T-helper 17 cell (primary cell): ENCODE measurements at places on chromosomes 4 and X.

DNA sequence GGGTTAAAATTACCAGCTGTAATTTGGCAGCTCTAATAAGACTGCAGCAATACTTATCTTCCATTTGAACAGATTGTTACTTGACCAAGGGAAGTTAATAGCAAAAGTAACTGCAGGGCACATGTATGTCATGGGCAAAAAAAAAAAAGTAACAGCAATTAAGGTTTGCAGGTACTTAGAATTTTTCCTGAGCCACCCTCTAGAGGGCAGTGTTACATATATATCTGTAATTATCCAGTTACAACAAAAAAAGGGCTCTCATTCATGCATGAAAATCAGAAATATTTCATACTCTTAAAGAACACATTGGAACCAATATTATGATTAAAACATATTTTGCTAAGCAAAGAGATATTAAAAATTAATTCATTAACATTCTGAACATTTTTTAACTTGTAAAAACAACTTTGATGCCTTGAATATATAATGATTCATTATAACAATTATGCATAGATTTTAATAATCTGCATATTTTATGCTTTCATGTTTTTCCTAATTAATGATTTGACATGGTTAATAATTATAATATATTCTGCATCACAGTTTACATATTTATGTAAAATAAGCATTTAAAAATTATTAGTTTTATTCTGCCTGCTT is 25.1 kb downstream of the XIAP start:
- H3K27me3 ChIP-seq: no peaks in the 10 kb centered on the region
- H3K36me3 ChIP-seq: no peaks in the 10 kb centered on the region
- no peak for DNase-seq
- no peak overlapping the region for H3K27ac ChIP-seq
- no peak overlapping the region for H3K4me3 ChIP-seq

- H3K27ac ChIP-seq: no peak overlapping the region
- DNase-seq: no peak
- peaks cover 2% of the 10 kb centered on the region for H3K4me1 ChIP-seq
- no peaks in the 10 kb centered on the region for H3K27me3 ChIP-seq
Observed at GRCh38 chrX:56069299-56069931, 162.7 kb upstream of the KLF8 start.

DNA sequence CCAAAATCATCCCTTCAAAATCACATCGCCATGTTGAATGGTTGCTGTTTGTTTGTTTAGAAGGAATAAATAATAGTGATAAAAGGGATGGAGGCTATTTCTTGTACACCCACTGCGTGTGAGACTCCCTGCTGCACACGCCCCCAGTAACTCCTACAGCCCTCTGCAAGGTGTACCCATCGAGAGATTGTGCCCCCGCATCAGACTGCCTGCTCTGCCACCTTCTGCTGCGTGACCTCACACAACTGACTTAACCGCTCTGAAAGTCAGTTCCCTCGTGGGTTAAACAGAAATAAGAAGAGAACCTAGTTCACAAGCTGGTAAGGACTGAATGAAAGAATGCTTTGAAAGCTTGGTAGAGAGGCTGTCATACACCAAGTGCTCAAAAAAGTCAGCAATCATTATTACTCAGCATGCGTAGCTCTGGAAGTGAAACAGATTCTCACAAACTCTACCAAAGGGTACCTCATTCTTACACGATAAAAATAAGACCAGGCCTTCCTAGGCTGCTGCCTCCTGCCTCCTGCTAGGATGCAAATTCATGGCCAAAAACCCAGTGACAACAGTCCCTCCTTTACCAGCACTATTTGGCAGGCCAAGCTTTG is 147.1 kb downstream of the CPEB2 start:
- no peaks in the 10 kb centered on the region for H3K4me1 ChIP-seq
- no peaks in the 10 kb centered on the region for H3K36me3 ChIP-seq
- DNase-seq: no peak
- H3K27ac ChIP-seq: no peak overlapping the region
- peaks cover 7% of the 10 kb centered on the region for H3K27me3 ChIP-seq
- no peak overlapping the region for H3K4me3 ChIP-seq

GRCh38 chr4:68129793-68130192 is at the start of gene TMPRSS11F:
TSS of gene TMPRSS11F (minus strand) at chr4:68129869. CDS start at chr4:68129820, 49 bp downstream.
- H3K27ac ChIP-seq: no peak within 1 kb of the TSS
- H3K4me3 ChIP-seq: no peak within 1 kb of the TSS
- no peaks in the 10 kb centered on the region for H3K4me1 ChIP-seq
- peaks cover 7% of the 10 kb centered on the region for H3K27me3 ChIP-seq
- H3K36me3 ChIP-seq: no peaks in the 10 kb centered on the region

DNA sequence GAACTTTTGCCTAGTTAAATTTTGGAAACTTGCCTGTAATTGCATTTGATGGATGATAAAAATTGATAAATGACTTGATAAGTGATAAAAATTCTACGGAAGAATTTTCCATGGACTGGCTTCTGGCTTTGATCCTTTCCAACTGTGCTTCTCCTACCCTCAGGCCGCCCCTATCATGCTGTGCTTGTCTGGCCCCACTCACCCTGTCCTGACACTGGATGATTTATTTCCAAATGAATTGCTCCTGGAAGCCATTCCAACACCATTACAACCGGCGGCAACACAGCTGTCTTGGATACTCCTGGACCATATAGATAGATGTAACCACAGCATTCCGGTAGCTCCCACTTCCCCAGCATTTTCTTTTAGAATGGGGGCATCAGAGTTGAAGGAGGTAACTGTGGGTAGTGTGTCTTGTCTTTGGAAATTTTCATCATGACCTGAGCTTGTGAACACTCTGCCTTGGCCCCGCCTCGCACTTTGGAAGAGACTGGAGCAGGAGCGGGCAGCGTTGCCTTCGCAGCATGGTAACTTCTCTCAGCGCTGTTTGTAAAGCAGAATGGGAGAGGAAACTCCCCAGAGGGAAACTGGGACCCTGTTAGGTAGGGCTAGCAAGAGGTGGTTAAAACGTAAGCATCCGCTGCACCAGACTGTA is 77.4 kb downstream of the TBL1X start:
- no peak overlapping the region for H3K4me3 ChIP-seq
- peaks cover 2% of the 10 kb centered on the region for H3K36me3 ChIP-seq
- H3K27ac ChIP-seq: no peak overlapping the region
- H3K27me3 ChIP-seq: no peaks in the 10 kb centered on the region
- DNase-seq: no peak
